HL-60 (cell line): ENCODE measurements at places on chromosomes 2 and 18.

DNA sequence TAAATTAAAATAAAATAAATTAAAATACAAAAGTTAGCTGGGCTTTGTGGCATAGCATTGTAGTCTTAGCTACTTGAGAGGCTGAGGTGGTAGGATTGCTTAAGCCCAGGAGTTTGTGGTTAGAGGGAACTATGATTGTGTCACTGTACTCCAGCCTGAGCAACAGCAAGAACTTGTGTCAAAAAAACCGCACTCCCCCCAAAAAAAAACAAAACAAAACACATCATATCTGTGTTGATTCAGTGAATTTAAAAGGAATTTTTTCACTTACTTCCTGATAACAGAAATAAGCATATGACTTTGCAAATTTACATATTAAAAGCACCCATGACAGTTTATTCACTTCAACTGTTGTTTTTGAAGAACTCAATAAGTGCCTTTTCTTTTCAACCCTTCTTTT, 68.1 kb upstream of the PELI1 start:
- peak; percentile 91 for DNase-seq

DNA sequence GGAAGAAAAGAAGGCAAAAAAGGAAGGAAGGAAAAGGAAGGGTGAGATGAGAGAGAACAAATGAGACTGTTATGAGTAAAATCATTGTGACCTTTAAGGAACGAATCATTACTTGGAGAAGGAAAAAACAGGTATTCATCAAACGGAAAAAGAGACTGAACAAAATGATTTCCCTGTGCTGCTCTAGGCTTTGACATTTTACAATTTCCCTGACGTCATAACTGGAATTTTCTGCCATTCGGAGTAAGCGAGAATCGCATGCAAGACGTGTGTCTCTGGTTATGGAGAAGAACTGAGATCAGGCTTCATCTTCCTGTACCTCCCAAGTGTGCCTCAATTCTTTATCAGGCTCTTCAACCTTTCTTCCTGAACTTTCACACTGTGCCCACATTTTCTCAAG, 534.7 kb upstream of the KLHL29 start:
- DNase-seq = no peak

GRCh38 chr2:67416136-67416535, 19.0 kb downstream of the ETAA1 start:
- no peak for DNase-seq

DNA sequence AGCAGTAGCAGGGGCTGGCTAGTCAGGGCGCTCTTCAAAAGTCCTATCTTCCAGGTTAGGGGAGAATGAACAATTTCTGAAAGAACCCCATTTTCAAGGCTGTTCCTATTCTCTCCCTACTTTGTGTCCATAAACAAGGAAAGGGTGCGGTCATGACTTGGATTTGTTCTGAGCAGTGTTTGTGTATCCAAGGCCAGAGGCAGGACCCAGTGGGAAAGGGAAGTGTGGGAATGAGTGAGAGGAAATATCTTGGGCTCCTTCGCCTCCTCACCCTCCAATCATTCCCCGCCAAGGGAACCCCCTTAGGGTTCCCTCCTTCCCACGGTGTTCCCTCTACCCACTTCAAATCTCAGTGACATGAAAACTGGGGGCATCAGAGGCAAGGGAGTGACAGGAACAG, 25.5 kb upstream of the SPTBN1 start:
- DNase-seq = no peak

GRCh38 chr2:165408186-165408585, 61.3 kb upstream of the CSRNP3 start:
- DNase-seq = no peak
